ENCODE measurements at places on chromosomes 3 and 15.
A peak's percentile ranks its signal among the peaks of the same experiment; 100 is the strongest.

DNA sequence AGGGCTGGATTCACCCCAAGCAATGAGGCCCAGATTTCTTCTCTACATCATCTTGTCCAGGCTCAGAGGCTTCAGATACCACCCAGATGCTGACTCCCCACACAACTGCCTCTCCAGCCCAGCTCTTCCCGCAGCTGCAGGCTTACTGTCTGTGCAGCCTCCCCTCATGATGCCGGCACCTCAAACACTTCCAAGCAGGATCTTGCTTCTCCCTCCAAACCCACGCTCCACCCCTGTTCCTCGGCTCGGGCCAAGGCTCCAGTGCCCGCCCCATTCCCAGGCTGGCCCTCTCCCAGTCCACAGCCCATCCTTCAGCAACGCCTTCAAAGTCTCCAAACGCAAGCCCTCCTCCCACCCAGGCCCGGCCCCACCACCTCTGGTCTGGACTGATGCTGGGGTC is 159.2 kb upstream of the LINGO1 start:
- no peak for DNase-seq

- peak; percentile 78 for DNase-seq
Measured at GRCh38 chr3:32296251-32297204, 58.0 kb downstream of the CMTM8 start.

GRCh38 chr3:74106925-74107324 is 482.2 kb upstream of the PDZRN3 start:
- no peak for DNase-seq

GRCh38 chr15:64923546-64923945 is 11.8 kb downstream of the ANKDD1A start:
- DNase-seq, result no peak

- no peak for DNase-seq
Measured at GRCh38 chr3:131883711-131884407, 151.0 kb downstream of the CPNE4 start.

DNA sequence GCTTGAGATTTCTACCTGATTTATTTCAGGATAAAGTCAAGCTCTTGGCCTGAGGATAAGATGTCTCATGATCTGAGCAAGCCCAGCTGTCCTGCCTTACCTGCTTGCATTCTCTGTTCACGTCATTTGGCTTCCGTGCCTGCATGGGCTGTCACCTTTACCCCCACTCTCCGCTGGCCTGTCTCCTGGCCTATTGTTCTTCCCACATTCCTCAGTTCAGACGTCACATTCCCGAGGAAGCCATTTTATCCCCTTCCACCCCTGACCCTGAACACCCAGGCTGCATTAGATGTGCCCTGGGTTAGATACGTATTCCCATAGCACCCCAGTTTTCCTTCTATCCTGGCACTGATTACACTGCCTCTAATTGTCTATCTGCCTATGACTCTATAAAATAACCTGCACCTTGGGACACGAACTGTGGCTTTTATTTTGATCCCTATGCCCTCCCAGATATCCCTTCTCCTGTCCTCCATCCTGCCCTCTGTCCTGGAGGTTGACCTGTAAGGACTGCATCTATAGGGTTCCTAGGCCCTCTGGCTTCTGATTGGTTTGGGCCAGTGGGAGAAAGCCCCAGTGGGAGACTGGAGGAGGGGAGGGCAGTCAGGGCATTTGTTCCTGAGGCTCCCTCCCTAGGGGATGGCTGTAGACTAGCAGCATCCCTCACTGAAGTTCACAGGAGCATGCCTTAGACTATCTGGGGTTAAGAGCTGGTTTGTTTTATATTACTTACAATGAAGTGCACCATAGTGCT is 19.2 kb upstream of the UBE2Q2 start:
- DNase-seq, result no peak

DNA sequence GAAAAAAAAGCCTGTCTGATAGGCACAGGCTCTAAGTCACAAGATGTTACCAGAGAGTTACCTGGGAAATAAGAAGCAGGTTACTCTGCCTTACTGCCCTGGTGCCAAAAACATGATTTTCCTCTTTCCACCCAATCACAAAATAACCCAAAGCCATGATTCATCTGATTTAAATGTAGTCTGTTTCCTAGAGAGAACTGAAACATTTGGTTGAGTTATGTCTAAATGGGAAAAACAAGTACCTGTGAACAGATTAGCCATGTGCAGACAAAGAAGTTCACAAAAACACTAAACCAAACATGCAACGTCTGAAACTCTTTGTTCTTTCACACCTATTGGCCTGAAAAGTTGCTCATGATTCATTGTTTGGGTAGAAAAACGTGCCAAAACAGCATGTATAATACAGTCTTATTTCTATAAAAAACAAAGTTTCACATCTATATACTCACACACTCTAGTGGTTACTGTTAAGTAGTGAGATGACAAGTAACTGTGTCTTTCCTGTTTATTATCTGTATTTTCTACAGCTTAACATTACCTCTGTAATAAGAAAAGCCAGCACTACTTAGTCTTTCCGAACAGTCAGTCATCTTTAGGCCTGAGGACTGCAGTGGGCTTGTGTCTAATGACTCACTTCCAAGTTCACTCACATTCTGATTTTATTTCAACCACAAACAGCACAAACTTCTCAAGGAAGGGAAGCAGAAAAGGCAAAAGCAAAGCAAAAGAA is 30.2 kb downstream of the FAM174B start:
- DNase-seq, result no peak

All from HTR-8/SVneo (cell line).